ENCODE measurements at places on chromosomes 5 and 9.

- DNase-seq = peak; percentile 5
Observed at GRCh38 chr5:62139741-62140140, 166.3 kb upstream of the KIF2A start.

- DNase-seq = no peak
Observed at GRCh38 chr9:134804871-134805270, 75.7 kb upstream of the FCN2 start.

DNA sequence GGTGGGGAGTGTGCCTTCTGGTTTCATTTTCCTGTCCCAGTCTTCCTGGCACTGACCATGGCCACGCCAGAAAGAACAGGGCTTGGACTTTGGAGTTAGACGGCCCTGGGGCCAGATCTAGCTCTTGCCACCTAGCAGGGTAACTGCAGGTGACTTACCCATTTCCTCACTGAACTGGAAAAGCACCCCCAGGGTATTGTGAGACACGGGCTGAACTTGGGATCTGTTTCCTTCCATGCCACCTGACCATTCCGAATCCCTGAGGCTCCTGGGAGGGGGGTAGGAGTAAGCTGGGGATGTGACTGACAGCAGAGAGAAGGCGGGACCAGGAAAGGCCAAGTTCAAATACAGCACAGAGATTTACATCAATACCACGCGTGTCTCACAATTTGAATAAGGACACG lies 9.4 kb downstream of the HNRNPAB start:
- DNase-seq = no peak

- no peak for DNase-seq
Observed at GRCh38 chr5:2213121-2213730, 330.5 kb upstream of the IRX4 start.

DNA sequence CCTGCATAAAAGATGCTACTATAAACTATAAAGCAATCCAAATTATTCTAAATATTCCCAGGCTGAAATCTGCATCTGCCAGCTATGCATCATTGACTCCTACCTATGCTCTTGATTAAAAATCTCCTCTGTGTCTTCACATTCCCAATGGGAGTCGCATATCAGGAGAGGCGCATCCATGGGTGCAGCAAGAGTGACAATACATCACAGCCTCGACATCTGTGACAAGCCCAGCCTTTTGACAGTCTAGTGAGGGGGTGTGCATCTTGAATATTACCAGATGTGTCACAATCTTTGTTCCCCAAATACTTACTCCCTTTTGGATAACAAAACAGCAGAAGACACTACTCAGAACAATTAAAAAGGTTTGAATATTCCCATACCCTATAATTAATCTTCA lies 171.8 kb downstream of the PDE4D start:
- DNase-seq = no peak

DNA sequence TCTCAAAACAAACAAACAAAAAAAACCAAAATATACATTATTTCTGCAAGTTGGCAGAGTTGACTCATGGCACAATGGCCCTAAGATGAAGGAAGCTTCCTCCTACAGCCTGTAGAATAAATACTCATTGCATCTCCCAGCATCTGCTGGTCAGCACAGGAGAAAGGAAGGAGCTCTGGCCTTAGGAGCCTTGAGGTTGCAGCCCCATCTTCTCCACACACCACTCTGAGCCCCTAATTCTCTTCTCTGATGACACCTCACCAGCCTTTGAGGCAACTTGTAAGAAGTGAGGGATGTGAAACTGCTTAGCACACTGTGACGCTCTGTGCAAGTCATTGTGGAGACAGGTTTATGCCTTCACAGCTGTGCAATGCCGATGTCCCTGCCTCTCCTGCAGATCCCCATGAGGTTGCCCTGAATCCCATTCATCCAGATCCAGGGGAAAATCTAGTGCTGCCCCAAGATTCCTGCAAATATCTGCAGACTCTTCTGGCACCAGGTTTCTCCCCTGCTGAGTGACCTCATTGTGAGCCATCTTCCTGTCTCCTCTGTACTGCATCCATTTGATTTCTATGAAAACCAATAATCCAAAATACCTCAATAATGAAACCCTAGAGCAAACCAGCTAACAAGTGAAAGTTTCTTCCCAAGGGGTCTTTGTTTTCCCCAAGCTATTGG lies 65.3 kb upstream of the TGFBR1 start:
- DNase-seq = no peak

- no peak for DNase-seq
Observed at GRCh38 chr9:93620041-93620506, 43.7 kb downstream of the PHF2 start.

DNA sequence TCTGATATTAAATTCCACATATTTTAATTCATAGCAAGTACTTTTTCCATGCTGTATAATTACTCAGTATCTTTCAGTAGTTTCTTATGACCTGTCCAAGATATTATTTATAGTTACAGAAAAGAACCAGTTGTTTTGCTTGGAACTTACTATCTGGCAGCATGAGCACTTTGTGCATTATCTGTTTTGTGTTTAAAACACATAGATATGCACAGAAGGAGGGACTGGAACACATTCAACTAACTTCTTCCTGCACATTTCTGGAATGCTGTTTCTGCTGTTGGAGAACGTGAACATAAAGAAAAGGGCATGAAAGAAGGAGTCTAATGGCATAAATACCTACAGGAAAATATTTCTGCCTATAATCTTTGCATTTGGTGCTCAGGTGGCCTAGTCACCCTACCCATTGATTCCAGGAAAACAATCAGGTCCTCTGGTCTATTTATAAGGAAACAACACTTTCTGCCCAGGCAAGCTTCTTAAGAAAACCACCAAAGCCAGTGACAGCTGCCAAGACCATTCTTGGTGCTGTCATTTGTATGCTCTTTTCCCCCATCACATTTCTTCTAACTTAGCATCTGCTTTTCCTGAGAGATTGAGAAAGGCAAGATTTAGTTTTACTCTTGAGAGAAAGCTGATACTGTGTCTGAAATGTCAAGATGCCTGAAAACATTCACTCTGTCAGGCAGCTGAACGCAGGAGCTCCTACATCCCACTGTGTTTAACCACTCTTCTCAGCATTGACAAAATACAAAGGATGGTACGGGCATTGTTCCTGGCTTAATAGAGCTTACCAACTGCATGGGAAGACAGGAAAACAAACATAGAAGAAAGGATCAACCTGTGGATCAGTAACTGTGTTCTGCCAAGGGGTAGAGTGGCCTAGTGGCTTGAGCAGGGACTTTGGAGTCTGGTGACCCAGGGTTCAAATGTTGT lies 40.3 kb downstream of the RAB3C start:
- DNase-seq = peak; percentile 41

- DNase-seq = no peak
Observed at GRCh38 chr5:157514974-157515373, 55.0 kb downstream of the NIPAL4 start.

DNA sequence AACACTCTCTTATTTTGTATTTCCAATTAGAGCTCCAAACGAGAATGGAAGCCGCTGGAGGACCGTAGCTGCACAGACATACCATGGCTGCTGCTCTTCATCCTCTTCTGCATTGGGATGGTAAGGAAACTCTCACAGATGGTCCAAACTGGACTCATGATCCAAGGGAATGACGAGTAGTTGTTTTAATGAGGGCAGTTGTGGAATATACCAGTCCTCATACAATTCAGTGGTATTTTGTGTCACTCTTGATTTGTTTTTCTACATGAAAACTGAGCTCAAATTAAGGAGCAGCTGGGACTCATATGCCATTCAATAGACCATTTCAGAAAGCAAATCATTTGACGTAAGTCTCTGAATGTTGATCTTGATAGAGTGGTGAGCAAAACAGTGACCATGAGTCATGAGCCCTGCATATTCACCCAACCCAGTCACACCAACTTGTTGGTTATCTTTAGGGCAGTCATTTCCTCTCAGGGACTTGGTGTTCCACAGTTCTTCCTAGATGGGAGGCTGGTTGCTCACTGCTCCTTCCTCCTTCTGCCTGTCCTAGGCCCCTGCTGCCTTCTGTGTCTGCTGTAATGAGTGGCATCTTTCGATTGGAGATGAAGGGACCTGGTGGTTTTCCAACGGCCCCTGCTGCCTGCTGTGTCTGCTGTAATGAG lies 54.9 kb downstream of the SLC44A1 start:
- DNase-seq = no peak

- DNase-seq = no peak
Observed at GRCh38 chr5:78907255-78907891, 77.7 kb downstream of the ARSB start.

DNA sequence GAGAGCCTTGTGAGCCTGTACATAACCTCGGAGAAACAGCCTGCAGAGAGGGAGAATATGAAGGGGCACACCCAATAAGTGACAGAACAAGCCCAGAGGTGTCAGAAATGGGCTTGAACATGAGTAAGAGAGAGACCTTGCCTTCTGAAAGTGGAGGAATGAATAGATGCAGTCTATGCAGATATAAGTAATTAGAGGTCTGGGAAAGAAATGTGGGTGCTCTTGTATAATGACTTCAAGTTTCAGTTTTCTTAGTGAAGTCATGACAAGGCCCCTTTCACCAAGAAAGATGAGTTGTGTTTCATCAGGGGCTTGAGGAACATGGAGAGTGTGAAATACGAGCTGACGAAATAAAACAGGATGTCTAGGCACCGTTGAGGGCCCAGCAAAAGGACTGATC lies 15.1 kb downstream of the GRAMD2B start:
- no peak for DNase-seq

DNA sequence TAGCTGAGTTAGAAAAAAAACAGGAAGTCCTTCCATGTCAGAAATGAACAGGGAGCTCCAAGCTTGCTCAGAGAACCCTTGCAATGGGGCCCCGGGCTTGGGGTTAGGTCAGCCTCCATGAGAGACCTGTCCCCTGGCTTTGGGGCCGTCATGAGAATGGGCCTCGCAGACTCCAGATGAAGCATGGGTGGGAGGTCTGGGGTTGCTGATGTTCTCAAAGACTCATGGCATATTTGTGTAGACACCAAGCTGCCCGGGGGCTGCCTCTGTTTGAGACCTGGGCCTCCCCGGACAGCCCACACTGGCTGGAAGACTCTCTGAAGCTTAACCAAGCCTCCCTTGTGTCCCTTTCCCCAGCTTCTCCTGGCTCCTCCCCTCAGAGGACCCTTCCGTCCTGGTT lies 186.3 kb downstream of the IRX2 start:
- DNase-seq = no peak

DNA sequence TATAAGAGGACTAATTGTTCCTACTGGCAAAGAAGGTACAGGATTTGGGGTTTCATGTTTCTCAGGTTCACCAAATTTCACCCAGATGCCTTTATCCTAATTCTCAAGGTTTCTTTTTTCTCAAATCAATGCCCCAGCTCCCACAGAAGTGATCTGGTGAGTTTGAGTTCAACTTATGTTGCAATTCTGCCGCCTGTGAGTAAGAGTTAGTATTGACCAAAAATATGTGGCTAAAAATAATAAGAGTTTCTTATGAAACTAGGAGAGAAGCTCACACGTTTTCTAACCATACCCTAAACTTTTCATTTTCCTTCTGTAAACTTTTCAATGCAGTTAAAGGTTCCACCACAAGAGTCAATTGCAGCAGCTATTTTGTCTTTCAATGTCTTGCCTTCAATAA lies 15.1 kb downstream of the SLCO6A1 start:
- DNase-seq = no peak

GRCh38 chr9:133597316-133597957 lies 11.8 kb downstream of the FAM163B start:
- peak; percentile 34 for DNase-seq

- no peak for DNase-seq
Observed at GRCh38 chr9:125807079-125807478, 59.9 kb downstream of the PBX3 start.

GRCh38 chr5:38634568-38635369 lies 78.3 kb upstream of the LIFR start:
- DNase-seq = no peak

DNA sequence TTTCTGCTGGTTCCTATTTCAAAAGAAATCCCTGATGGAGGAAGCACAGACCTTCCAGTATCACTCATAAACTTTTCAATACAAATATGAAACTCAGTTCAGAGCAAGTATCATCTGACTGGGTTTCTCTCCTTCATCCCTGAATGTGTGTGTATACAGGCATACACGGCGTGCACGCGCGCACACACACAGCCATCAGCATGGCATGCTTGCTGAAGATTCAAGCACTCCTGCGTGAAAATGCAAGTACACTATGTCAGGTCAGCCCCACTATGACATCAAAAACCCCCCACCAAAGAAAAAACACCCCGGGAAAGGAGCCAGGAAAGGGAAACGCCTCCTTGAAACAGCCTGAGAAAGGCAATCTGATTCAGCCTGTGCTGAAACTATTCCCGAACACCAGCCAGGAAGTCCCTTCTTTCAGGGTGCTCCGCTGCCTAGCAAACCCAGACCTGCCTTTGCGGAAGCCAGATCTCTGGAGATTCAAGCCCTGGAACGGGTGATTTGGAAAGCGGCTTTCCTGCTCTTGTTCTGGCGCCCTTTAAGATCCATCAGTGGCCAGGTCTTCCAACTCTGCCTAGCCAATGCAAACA lies 831 bp downstream of the KLHL3 start:
- DNase-seq = peak; percentile 51

- DNase-seq = no peak
Observed at GRCh38 chr9:83932851-83933250, 11.6 kb upstream of the KIF27 start.

DNA sequence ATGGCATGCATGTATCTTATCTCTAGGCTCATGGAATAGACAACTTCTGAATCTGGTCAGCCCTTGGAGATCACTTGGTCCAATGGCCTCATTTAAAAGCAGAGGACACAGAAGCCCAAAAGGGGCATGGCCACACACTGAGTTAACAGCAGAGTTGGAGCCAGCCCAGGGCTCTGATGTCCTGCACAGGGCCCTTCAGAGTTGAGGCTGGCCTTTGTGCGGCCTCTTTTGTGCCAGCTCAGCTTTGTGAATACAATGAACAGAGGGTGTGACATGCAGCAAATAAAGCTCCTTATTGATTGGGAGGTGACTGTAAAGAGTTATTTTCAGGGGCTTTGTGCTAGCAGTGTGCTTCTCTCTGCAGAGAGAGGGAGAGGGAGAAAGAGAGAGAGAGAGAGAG lies 150.1 kb upstream of the STK32A start:
- DNase-seq = peak; percentile 27

DNA sequence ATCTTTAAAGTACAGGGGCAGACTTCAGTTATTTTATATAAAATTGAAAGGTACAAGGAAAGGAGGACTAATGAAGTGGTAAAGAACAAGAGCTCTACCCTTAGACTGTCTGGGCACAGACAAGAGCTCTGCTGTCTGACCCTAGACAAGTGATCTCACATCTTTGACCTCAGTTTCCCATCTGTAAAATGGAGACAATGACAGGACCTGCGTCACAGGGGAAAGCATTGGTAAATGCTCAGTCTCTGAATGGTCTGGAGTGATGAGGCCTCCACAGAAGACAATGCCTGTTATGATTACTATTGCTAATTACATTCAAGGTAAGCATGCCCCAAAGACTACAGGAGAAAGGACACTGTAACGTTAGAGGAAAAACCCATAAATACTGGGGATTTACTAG lies 37.5 kb downstream of the ANKH start:
- DNase-seq = no peak

All from NCI-H345 (cell line).